Activated CD8-positive, alpha-beta memory T cell treated with anti-CD3 and anti-CD28 coated beads for 48 hours (primary cell): ENCODE measurements at places on chromosomes 4 and X.
A peak's percentile ranks its signal among the peaks of the same experiment; 100 is the strongest.

DNA sequence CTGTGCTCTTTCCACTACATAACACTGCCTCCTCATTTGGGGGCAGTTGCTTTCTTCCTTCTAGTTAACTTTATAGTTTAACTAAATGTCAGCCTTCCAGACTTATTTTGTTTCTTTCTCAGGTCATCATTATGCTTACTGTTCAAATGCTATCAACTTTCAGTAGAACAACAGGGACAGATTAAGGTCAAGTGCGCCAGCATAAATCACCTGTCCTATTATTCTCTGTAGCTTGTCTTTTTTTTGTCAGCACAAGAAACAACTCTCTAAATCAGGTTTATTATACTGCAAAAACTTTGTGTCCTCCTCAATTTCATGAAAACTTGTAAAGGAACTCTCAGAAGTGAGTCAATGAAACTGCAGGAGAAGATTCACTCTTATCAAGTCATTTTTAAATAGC is 19.6 kb downstream of the SPANXA2 start:
- no peak for DNase-seq

DNA sequence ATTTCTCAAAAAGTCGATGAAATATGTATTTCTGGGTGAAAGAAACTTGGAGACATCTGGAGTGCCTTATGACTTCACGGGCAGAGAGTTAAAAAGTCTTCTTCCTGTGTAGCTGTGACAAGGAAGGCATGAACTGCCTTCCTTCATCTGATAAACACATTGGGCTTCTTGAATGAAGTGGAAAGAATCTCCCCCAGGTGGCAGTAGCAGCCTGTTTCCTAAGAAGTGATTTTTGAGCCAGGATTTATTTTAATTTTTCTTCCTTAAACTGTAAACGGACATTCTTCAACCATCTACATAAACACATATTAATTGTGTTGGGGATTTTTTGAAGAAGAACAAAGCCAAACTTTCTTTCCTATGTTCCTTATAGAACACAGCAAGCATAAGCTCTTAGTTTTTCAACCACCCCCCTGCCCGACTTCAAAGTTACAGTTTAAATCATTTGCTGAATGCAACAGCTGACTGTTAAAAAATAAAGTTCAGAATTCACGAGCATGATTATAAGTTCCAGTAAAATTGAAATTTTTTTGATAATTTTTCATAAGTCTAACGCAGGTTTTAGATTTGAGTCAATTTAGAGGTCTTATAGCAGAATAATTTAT is 980 bp upstream of the GIMD1 start:
- DNase-seq = no peak

DNA sequence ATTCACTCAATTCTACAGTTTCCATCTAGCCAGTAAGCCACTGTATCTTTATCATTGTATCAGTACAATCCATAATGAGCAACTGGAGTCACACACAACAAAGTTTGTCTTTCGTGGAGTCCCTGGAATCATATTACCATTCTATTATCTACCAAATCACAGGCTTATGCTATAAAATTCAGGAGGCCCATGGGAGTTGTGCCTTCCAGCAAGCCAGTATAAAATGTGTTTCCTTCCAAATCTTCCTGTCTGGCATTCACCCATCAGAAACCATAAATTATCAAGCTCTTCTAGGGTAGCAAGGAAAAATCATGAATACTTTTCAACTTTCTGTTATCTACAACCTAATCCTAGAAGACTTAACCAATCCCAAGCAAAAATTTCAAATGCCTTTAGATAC is 1383.3 kb upstream of the PCDH7 start:
- DNase-seq = no peak

DNA sequence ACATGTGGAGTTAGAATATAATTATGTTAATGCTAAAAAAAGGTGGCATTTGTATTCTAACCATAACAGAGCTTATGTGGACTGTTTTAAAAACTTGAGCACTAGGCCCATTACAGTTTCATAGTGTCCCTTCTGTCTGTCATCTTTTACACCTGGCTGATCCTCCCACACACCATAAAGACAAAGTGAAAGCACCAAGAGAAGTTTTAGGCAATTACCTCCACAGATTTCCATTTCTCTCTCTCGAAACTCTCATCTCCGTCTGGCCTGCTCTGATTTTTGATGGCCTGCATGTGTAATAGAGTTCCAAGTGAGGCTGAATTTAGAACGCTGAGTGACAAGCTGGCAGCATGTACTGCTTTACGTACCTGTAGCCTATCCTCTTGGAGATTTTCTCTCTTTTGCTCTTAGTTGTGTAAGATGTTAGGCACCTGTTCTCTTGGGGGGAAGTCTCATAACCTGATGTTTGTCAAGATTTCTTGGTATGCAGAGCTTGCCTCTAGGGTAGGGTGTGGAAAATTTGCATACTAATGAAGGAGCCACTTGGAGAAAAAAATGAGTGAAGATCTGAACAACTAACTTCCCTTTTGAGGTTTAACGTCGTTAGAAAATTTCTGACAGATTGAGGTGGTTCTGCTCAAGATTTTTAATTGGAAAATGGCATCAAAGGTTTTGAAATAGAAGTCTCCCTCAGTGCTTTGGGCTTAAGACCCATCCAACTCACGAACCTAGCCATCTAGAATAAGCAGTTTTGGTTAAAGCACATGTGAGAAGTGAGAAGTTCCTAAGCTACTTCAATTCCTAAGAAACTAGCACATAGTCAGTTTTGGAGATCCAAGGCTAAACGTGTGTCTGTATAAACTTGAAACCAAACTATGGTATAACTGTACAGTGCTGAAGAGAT is 57.6 kb upstream of the RAP1GDS1 start:
- no peak for DNase-seq

GRCh38 chr4:44679060-44679459 is 840 bp downstream of the GUF1 start:
- no peak for DNase-seq

DNA sequence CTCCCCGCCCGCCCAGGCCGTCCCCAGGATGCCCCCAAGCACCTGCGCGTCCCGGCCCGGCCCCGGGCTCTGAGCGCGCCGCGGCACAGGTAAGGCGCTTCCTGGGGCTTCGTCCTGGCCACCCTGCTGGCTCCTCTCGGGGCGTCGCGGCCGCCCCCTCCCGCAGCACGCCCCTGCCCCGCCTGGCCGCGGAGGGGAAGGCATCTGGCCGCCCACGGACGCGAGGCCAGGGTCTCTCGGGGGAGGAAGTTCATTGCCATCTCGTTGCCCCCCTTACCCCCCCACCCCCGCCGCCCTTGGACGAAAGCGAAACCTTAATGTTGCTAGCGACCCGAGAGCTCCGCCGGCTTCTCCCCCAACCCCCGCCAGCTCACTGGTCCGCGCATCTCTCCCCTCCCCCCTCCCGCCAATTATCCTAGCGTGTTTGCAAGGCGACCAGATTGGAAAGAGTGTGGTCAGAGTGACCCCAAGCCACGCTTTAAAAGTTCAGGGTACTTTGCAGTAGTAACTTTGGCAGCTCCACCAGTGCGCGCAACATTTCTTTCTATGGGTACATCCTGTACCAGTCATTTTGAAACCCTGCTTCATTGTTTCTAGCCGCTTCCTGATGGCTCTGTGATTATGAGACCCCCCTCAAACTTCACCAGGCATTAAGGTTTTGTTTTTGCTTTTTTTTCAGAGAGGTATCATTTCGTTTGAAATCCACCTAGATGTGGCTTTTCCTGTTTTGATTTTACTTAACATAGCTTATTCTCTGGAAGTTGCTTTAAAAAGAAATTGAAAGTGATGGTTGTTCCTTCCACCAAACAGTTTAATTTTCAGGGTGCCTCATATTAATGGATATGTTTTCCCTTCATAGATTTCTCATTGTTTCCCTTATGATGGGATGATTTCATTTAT is 626 bp downstream of the TBC1D1 start:
- DNase-seq = peak; percentile 38

DNA sequence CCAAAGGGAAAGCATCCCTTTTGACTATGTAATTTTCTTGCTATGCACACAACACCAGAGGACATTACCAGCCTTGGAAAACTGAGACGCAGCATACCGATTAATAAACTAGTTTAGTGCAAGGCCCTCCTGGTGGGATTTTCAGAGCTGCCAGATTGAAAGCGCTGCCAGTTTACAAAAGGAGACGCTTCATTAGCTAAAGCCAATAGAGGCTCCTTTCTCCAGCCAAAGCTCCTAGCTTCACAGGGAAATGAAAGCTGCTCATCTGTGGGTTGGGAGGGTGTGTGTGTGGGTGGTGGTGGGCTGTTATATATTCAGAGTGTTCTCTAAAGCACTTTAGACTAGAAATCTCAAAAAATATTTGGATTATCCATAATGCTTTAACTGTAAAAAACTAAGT is 32.4 kb downstream of the SPANXN4 start:
- no peak for DNase-seq

DNA sequence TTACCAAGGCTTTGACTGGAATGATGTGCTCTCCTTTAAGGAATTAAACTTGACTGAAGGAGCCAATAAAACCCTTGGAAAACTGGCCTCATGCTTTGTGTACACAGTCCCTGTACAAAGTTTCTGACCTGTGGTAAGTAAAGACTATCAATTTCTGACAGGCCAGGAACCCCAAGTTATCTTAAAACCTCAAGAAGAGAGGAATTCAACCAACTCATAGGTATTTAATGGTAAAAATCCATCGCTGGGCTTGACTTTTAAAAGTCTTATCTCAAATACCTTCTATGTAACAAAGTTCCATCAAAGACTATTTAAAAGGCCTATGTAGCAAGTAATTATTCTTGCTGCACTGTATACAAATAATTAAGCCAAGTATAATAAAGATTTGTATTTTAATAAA is 103.7 kb upstream of the TENT5D start:
- no peak for DNase-seq

GRCh38 chr4:31104577-31104976 is 384.4 kb downstream of the PCDH7 start:
- no peak for DNase-seq

DNA sequence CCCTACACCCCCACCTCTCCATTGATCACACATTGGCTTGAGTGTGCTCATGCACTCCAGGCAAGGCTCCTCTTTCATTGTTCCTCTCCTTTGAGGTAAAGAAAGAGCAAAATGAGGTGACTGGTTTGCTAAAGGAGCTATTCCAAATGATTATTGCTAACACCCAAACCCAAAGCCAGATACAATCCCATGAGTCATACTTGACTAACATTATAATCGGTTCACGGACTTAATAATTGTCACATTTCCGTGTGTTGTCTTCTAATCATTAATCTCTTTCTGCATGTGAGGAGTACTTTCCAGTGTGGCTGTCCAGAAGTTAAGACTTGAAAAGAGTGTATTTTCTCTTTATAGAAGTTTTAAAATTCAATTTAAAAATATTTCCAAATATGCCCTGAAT is 174.3 kb upstream of the SFRP2 start:
- DNase-seq = no peak

DNA sequence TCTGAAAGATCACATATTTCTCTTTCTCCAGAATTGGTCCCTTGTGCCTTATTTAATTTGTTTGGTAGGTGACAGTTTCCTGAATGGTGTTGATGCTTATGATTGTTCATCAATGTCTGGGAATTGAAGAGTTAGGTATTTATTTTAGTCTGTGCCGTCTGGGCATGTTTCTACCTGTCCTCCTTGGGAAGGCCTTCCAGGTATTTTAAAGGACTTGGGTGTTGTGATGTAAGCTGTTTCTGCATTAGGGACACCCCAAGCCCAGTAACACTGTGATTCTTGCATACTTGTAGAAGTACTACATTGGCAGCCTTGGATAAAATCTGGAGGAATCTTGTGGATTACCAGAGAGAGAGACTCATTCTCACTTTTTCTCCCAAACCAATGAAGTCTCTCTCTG is 120.8 kb upstream of the CXXC4 start:
- no peak for DNase-seq

- no peak for DNase-seq
These were observed 104.3 kb downstream of the CORIN start for GRCh38 chr4:47733302-47734175.

GRCh38 chr4:181194096-181194495 is 1049.1 kb upstream of the TENM3 start:
- no peak for DNase-seq

DNA sequence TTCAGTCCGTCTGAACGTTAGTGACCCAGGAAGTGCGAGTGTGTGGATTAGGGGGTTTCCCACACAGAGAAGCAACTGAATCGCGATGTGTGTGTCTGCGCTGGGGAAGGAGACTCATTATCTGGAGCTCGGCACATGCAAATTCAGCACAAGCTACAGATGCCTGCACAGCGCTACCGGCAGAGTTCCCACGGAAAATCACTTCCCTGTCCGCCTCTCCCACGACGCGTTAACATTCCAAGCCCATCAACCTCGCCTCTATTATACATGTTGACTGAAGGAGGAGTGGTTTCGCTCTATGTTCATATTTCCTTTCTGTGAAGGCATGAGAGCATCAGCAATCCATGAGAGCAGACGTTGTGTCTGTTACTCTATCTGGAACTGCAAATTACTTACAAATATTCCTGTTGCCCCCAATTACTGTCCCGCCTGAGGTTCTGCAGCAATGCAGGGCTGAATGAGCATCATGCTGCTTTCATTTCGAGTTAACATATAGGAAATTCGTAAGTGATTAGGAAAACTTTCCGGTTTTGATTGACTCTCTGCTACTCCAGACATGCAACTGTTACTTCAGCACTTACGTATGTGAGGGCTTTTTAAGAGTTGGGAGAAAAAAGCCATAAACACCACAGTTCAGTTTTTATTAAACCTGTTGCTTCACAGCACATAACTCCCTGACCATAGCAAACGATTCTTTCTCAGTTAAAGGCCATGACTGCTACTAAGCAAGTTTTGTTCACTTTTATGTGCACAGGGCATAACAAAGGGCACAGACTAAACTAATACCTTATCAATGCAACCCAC is 15.0 kb upstream of the MTNR1A start:
- DNase-seq = no peak
